ENCODE measurements at places on chromosomes 12 and 14.

DNA sequence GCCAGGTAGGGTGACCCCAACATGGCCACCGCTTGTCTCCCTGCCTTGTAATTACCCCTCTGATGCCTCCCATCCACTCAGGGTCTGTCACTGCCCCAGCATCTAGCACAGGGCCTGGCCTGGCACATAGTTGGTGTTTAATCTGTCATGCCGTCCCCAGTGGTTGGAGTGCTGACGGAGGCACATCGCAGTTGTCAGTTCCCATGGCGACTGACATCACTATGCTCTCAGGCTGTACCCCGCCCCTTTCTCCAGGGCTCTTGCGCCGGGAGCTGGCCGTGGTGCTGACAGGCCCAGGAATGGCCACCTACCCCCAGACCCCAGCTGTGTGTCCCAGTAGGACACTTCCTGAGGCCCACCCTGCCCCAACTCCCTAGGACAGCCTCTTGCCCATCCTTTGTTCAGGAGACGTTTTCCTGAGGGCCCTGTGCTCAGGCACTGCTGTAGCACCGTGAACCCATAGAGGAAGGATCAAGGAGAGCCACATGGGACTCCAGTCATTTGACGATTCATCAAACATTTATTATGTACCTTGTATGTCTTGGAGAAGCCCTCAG, 23.0 kb downstream of the FAM222A start:
- DNase-seq = no peak

GRCh38 chr14:32947792-32948191, 9.1 kb downstream of the NPAS3 start:
- no peak for DNase-seq

DNA sequence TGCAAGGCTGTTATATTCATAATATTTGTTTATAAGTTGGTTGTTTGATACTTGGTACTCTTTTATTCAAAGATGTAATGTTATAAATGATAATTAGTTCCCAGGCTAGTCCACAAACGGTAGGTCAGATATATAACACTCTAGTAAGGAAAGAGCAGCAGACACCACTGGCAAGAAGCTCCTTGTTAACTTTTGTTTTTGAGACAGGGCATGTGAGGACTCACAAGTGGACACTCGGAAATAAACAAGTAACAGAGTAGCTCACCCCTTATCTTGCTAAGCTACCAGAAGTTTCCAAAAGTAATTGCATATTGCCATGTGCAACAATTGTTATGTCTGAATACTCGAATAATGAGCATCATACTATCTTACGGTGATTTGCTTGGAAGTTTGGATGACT, 38.6 kb upstream of the YARS2 start:
- DNase-seq = no peak

GRCh38 chr12:117067638-117068037, 31.6 kb downstream of the TESC start:
- no peak for DNase-seq

GRCh38 chr12:98328467-98328866, 186.9 kb upstream of the TMPO start:
- DNase-seq = no peak

- DNase-seq = no peak
Observed at GRCh38 chr12:124036657-124037109, 63.7 kb downstream of the ZNF664 start.

DNA sequence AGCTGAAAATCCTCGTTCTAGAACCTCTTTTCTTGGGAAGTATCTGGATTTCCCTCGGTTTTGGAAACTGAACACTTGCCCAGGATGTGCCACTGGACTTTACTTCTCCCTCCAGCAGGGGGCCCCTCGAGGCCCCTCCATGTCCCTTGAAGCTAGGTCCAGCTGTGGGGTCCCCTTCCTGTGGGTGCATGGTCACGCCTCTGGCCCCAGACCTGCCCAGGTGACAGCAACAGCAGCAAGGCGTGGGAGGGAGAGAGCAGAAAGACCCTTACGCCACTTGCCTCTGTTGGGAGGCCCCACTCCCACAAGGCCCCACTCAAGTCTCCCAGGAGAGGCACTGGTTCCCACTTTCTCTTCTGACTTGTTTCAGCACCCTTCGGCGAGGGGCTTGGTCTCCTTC, 3.1 kb downstream of the SLC25A29 start:
- no peak for DNase-seq

- DNase-seq = no peak
Observed at GRCh38 chr12:112822056-112822455, 30.5 kb downstream of the RPH3A start.

GRCh38 chr12:53729644-53730043, 2.4 kb upstream of the CALCOCO1 start:
- no peak for DNase-seq

- DNase-seq = no peak
Observed at GRCh38 chr12:13147688-13148484, 44.4 kb upstream of the GSG1 start.

DNA sequence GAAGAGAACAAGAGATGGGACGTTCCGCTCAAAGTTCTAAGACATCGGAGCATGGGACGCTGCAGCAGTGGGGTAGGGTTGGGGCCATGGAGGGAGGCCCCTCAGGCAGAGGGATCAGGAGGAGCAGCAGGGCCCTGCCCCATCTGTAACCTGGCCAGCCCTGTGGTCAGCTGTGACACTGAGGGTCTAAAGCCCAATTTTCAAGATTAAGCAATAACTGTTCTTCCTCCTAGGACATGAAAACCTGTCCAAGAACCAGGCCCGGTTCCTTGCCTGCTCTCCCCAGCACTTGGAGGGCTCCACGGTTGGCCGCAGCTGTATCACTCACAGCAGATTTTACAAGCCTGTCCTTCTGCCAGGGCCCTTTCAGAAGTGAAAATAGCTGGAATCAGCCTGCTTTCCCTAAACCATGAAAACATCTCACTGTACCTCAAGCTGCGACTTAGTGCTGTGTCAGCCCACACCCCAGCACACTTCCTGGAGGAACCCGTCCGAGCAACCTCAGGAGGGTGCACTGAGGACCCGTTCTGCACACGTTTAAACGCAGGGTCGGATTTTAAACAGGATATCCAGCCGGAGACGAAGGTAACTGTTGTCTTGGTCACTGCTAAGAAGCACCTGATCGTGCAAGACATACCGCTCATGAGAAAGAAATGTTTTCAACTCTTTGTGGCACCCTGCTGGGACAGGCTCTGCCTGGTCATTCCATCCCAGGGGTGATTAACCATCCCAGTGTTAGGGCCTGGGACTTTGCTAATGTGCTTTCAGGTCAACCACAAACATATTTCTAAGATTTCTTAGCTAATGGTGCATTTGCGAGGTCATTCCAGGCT, 201.9 kb upstream of the DIO3 start:
- no peak for DNase-seq

GRCh38 chr12:3992945-3993344, 119.7 kb upstream of the PARP11 start:
- no peak for DNase-seq

DNA sequence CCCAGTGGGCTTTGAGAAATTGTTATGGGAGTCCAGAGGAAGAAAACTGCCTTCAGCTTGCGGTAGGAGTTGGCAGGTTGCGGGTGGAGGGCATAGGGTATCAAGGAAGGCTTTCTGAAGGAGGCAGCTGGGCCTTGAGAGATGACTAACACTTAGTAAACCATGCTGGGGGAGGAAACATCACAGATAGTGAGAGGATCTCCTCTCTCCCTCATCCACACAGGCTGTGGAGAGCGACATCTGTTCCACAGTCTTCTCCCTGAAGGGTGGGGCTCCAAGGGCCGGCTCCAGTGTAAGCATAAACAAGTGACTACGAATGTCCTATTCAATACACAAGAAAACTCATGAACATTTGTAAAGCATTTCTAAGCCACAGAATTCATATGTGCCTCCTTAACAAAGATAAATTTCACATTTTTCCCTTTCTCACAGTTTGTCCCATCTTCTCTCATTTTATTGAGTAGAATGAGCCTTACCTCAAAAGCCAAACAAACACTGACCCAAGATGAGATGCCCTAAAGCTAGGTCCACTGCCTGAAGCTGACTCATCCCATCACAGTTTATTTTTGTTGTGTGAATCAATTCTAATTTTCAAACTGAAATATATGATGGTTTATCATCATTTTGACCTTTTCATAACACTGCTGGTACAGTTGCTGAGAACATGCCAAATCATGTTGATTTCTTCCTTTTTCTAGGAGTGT, 227.9 kb downstream of the SLC25A21 start:
- DNase-seq = no peak

DNA sequence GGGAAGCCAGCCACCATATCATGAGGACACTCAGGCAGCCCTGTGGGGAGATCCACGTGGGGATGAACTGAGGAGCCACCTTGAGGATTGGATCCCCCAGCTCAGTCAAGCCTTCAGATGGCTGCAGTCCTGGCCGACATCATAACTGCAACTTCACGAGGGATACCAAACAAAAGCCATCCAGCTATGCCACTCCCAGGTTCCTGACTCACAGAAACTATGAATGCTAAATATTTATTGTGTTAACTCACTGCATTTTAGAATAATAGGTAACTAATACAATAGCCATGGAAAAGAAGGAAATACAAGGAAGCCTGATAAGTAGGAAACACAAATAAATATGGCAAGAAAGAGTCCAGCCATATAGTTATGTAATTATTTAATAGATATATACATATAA, 42.1 kb upstream of the FAM222A start:
- no peak for DNase-seq

DNA sequence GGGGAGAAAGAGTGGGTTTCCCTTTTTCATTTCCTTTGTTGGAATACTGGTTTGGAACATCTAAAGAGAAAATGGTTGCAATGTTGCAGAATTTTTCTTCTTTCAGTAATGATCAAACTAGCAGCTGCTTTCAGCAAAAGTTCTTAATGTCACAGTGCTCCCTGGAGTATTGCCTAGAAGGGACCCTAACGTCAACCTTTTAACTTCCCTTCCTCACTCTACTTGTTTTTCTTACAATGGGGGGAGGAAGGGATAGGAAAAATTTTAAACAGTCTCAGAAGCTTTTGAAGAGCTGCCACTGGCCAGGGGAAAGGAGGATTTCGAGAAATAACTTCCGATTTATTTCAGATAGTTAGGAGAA, 521.8 kb downstream of the MED13L start:
- DNase-seq = no peak

DNA sequence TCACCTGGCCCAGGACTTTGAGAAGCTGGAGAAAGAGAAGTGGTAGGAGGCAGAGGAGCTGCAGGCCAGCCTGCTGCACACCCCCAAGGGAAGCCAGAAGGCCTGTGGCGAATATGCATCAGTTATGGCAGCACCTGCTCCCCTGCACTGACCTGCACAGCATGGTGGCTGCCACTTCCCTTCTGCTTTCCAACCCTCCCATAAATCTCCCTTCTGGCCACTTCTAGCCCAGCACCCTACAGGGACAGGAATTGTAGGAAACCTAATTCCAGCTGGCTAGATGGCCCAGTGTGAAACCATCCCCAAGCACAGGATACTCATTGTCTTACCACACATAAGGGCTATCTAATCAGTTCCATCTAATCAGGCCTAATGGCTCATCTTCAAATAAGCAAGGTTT, 136.3 kb downstream of the TBX3 start:
- DNase-seq = no peak

GRCh38 chr14:61034416-61035120, 53.5 kb downstream of the SLC38A6 start:
- DNase-seq = no peak

GRCh38 chr12:19761463-19761862, 322.2 kb downstream of the AEBP2 start:
- DNase-seq = no peak

- no peak for DNase-seq
Observed at GRCh38 chr14:24279301-24280186, 8.1 kb upstream of the RABGGTA start.

DNA sequence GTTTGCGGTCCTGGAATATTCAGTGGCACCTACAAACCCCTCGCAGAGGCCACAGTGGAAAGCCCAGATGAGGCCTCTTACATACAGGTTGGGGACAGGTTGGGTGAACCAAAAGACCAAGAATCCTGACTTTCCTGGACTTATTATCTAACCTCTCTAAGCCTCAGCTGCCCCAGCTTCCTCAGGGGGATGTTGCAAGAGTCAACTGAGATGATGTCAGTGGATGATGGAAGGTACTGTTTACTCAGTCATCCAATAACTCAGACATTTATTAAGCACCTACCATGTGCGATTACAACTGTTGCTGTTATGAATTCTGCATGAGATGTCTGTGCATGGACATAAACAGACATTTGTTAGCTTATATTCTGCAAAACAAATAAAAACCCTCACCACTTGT, 72.8 kb downstream of the RFX4 start:
- no peak for DNase-seq

- DNase-seq = no peak
Observed at GRCh38 chr12:95789126-95790032, 1.2 kb downstream of the NTN4 start.

DNA sequence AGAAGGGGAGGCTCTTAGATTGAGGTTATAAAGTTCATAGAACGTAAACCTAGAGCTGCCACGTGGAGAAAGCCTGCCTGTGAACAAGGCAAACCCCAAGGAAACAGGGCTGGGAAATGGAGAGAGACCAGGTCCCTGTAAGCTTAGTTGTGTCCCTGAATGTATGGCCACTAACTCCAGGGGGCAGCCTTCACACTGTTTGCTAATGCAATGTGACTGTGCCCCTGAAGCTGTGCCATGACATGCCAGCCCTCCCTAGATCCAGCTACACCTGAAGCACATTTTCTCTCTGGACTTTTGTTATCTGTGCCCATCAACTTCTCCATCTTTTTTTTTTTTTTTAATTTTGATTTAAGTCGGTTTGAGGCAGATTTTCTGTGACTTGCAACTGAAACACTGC, 60.6 kb upstream of the TMCC3 start:
- DNase-seq = no peak

GRCh38 chr12:27290501-27291168, 42.0 kb upstream of the BMAL2 start:
- DNase-seq = no peak

DNA sequence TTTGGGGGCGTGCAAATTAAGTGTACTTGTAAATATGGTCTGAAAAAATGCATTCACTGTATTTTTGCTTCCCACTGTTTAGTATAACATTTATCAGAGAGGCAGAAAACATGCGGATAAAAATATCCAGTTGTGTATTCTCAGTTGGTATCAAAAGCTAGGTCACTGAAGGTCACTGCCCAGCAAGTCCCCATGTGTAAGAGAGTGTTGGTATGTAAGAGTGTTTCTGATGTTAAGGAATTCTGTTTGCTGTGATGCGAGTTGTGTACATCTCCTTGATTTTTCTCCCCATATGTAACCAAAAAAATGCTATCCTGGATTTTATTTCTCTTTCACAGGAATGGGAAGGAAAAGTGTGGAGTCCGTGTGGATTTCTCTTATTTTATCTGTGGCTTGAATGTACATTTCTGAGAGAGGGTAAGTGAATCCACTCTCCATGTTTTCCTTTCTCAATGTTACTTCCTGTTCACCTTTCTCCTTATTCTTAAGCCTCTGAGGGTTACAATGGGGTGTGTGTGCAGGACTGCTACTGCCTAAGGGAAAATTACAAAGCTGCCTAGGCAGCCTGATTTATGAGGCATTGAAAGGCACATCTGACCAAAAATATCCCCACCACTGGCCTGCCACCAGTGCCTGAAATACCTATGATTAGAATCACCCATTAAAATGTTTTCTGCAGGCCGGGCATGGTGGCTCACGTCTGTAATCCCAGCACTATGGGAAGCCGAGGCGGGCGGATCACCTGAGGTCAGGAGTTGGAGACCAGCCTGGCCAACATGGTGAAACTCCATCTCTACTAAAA, 97.9 kb upstream of the USP44 start:
- no peak for DNase-seq
